Astrocyte of the cerebellum (primary cell): ENCODE measurements at places on chromosomes 7 and 10.

GRCh38 chr10:107453561-107453960, 289.1 kb upstream of the SORCS1 start:
- no peak for DNase-seq

DNA sequence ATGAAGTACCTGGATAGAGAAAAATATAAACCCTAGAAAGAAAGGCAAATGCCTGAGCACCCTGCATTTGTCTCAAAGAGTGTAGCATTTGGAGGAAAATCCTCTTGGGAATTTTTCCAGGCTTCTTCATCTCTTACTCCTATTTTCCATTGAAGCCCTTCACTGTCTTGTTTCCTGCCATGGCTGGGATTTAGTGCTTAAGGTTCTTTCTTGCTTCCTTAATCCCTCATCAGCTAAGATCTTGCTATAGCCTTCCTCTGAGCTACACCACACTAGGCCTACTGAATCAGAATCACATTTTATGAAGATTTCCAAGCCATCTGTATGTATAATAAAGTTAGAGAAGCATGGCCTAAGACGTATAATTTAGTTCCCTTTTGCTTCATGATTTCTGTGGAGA, 97.5 kb upstream of the PHYHIPL start:
- DNase-seq, result no peak

- no peak for DNase-seq
Observed at GRCh38 chr7:815284-816216, 16.7 kb upstream of the SUN1 start.

- DNase-seq, result no peak
Observed at GRCh38 chr10:22652988-22653481, 61.3 kb downstream of the PIP4K2A start.

DNA sequence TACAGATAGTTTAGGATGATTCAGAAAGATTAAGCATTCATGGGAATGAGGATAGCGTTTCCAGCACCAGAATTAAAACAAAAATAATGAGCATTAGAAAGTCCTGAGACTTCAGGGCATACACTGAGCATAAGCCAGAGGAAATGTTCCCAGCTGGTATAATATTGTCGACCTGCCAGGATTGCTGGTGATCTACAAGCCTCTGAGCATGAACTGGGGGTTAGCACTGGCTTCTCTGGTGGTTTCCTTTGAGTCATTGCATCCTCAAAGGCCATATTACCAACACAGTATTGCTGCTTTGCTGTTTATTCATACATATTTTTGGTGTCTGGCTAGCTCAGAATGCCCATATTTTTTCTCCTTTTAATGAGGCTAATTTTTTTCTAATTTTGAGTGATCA, 10.7 kb upstream of the ATRNL1 start:
- DNase-seq, result peak; percentile 23
